ENCODE measurements at places on chromosomes 12 and 14.

DNA sequence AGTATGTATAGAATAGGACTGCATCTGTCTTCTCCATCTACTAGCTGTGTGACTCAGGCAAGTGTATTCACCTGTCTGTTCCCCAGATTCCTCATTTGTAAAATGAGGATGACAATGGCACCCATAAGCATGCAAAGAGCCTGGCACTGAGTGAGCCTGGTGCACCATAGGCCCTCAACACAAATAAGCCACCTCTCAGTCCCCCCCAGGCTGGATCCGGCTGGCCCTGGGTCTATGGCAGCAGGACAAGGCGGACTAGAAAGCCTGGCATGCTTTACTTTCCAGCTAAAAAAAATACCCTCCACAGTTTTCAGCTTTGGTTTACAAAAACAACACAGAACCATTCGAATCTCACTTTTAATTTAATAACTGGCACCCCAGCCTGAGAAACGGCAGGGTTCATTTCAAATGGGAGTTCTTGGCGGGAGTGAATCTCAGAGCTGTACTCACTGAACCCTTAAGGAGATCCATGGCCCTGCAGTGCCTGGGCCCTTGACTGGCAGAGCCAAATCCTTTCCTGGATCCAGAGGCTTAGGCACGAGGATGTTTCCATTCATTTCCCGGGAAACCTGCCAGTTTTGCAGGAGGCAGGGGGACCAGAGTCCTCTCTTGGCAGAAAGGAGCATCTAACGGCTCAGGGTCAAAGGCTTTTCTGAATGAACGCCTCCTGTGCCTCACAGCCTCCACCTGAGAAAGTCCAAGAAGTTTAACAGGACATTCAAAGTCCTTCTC, 17.7 kb downstream of the SYNE3 start:
- DNase-seq, result no peak

DNA sequence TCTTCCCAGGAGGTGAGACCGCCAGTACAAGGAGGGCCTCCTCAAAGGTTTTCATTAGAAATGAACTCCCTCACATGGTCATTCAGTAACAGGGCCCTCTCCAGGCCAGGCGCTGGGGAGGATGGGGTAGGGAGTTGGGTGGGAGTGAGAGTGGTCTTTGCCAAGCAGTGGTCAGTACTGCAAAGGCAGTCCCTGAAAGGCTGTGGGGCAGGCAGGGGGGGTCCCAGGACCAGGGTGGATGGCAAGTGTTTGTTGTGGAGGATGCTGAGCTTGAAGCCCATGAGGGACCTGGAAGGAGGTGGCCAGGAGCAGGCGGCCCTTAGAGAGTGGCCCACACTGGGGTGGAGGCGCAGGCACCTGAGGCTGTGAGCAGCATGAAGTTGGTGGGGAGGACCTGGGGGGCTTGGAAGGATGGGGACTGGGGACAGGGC, 26.1 kb downstream of the CEP170B start:
- no peak for DNase-seq

DNA sequence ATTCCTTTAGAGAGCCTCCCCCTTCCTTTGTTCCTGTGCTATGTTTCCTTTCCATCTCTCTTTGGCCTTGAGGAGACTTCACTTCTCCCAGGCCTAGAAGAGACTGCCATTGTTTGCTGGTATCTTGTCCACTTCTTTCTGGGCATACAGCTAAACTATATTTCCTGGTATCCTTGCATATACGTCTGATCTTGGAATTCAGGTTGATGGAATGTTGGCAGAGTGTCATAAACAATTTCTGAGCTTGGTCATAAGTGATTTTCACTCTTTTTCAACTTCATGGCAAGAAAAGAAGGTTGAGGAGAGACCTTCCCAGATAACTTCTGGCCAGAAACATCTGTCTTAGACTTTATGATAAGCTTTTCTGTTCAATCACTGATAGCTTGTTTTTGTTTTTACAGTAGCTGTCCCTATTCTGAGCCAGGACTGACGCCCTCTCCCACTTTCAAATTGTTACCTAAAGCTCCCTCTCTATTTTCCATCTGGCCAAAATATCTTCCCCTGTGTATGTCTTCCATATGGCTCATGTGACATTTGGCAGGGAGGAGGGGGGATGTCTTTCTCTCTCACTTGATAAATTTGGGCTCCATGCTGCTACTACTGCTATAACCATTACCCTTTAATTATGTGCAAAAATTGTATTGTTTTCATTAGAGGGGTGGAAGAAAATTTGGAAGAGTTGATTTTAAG, 457.0 kb downstream of the ADAMTS20 start:
- DNase-seq, result peak; percentile 20

DNA sequence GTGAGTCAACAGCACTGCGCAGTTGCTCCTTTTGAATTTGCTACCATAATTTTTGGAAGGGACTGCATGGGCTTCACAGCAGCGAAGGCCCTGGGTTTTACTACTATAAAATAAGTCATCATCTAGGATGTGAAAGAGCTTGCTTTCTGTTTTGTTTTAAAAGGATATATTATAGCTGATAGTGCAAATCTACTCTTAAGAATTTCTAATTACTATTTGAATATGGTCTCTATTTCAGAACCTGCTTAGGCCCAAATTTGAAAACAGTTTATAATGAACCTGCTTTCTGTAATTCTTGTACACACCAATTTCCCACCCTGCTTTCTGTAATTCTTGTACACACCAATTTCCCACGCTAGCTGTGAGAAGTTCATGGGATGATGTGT, 73.0 kb downstream of the SRGAP1 start:
- DNase-seq, result no peak

- no peak for DNase-seq
These were observed 56.8 kb upstream of the CNOT2 start for GRCh38 chr12:70186436-70186835.

GRCh38 chr12:124480469-124481256, 86.7 kb downstream of the NCOR2 start:
- peak; percentile 90 for DNase-seq

GRCh38 chr12:97513950-97514349, 51.3 kb downstream of the RMST start:
- no peak for DNase-seq
